Activated CD4-positive, CD25-positive, alpha-beta regulatory T cell treated with anti-CD3 and anti-CD28 coated beads, Interleukin-2, amount 50 U/mL, for 16 hours (primary cell): ENCODE measurements at places on chromosomes 7 and 10.

GRCh38 chr7:155163696-155164095 is 93.6 kb downstream of the HTR5A start:
- DNase-seq, result no peak

- DNase-seq, result no peak
Measured at GRCh38 chr7:134086998-134087735, 40.0 kb upstream of the LRGUK start.

DNA sequence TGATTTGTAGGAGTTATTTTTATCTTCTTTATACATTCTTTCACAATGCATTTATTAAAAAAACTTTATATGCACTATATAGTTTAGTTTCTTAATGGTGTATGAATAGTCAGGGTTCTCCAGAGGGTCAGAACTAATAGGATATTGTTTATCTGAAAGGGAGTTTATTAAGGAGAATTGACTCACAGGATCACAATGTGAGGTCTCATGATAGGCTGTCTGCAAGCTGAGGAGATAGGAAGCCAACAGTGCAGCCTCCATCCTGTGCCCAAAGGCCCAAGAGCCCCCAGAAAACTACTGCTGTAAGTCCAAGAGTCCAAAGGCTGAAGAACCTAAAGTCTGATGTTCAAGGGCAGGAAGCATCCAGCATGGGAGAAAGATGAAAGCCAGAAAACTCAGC is 192.8 kb upstream of the AHR start:
- DNase-seq, result no peak

- DNase-seq, result no peak
Measured at GRCh38 chr10:51770709-51771108, 71.3 kb upstream of the CSTF2T start.

DNA sequence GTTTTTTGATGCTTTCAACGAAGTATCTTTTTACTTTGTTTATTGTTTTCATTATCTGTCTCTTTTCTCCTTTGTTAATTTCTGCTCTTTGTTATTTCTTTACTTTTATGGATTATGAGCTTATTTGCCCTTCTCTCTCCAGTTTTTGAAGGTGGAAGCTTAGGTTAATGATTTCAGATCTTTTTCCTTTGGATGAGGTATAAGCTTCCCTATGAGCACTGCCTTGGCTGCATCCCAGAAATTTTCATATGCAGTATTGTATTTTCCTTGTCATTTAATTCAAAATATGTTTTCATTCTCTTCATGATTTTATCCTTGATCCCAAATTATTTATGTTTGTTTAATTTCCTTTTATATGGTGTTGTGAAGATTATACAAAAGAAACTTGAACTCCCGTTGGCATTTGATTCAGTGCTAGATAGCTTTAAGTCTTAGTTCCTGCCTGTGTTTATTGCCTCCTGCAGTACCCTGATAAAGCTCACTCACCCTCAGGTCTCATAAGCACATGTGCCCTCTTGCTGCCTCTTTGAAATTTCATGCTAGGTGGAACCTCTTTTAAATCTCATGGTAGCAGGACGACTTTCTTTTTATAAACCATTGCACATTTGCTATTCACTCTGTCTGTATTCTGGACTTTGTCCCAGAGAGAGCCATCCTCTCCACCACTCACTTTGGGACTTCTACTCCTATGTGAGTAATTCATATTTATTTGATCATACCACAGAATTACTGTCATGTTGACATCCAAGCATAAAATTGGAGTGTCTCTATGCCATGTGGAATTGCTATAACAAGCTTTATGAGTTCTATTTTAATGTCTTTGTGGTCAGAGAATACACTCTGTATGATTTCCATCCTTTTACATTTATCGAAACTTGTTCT is 23.0 kb upstream of the CEP41 start:
- DNase-seq, result no peak

DNA sequence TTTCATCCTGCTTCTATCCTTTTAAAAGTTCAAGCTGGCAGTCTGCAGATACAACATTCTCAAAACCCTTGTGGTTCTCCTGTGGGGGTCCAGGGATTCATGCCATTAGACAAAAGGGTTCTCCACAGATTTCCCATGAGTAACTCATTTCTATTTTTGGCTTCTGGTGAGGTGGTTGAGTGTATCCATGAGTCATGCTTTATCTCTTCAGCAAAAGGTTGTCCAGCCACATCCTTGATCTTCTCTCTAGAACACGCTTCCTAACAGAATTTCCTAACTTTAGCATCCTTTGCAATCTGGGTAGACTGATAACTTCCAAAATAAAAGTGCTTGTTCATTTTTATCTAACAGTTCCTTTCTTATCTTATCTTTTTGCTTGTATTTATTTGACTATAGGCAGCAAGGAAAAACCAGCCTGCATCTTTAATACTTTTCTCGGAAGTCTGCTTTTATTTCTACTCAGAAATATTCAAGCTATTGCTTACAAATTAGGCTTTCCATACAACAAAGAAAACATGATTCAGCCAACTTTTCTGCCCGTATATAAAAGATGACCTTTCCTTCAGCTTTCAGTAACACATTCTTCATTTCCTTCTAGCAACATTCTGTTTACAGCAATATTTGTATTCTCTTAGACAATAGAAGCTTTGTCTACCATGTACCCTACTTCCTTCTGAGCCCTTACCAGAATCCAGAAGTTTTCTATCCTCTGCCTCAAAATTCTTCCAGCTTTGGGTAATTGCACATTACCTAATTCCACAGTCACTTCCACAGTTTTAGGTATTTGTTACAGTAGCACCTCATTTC is 79.3 kb upstream of the IL6 start:
- DNase-seq, result no peak

GRCh38 chr7:158263110-158263963 is 324.3 kb downstream of the PTPRN2 start:
- DNase-seq, result no peak

DNA sequence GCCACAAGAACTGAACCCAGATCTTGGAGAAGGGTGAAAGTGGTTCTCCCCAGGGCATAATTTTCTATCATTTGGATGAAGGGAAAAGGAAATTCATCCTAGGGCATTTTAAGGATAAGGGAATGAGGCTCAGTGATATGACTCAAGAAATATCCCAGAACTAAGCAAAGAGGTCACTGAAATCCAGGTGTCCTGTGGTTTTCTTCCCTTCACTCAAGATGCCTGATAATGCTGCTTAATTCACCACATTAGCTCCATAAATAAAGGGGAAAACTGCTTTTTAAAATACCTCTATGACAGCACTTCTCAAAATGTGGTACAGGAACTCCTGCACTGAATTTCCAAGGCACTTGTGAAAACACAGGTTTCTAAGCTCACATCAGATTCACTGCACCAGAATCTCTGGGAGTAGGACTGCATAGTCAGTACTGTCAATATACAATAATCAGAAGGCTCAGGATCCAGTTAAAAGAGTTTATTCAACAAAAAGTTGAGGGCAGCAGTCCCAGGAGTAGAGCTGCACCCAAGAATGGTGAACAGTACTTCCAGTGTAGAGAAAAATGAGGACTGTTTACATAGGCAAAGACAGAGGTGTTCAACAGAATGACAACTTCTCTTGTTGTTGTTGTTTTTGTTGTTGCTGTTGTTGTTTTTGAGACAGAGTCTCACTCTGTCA is 2.9 kb downstream of the IFIT3 start:
- DNase-seq, result no peak

GRCh38 chr10:98261436-98262277 is 6.3 kb downstream of the LOXL4 start:
- no peak for DNase-seq

DNA sequence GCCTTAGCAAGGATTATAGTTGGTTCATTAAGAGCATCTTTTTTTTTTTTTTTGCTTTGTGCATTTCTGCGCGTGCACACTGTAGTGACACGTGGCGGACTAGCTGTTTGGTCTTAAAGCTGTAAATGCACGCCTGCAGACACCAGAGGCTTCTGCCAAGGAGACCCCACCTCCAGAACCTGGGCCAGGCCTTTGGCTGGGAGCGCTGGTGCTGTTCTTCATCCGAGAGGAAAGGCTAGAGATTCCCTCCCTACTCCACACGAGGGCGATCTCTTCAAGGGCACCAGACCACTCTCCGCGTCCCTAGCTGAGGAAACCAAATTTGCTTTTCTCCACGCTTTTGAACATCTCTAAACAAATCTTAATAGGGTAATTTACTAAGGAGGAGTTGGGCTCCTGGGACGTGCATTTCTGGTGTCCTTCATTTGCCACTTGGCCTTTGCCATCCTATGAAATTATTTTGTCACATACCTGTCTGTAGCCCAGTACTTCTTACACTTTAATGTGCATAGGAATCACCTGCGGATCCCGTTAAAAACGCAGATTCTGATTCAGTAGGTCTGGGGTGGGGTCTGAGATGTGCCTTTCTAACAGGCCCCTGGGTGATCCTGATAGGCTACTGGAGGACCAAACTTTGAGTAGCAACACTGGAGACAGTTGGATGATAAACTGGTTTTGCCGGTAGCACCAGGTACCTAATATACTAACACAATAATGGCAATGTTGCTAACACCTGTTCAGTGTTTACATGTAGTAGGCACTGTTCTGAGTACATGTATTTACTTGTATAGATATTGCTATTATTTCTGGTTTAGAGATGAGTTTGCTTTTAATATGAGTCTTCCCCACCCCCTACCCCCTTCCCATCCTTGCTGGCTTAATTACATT is 1.3 kb upstream of the SLC26A5 start:
- no peak for DNase-seq

GRCh38 chr7:75879771-75880184 is 944 bp downstream of the RHBDD2 start:
- DNase-seq, result peak; percentile 15

- no peak for DNase-seq
Measured at GRCh38 chr10:86706401-86706841, 38.1 kb downstream of the LDB3 start.
